ENCODE measurements at places on chromosomes 4 and X.

GRCh38 chr4:186726426-186727168, 2.9 kb upstream of the FAT1 start:
- peak; percentile 92 for DNase-seq

DNA sequence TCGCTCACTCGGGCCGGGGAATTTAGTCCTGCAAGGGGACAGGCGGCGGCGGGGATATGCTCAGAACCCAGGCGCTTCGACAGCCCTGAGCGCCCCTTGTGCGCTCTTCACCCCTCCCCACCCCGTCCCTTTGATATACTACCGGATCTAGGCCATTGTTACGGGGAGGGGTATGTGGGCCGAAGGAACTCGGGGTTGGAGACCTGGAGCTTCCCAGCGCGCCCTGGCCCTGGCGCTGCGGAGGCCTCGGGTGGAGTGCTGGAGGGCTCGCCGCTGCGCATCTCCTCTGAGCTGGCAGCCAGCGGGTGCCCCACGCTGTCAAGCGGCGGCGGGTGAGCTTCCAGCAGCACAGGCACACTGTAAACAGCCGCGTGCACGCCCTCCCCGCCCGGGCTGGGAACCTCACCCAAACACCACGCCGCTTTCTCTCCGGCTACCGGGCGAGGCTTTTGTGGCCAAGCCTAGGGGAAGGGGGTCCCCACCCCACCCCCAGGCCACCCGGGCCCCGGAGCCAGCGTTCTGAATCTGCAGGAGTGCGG, 54.5 kb upstream of the BCOR start:
- no peak for DNase-seq

GRCh38 chr4:114386637-114387233, 211.9 kb upstream of the UGT8 start:
- DNase-seq, result peak; percentile 50

DNA sequence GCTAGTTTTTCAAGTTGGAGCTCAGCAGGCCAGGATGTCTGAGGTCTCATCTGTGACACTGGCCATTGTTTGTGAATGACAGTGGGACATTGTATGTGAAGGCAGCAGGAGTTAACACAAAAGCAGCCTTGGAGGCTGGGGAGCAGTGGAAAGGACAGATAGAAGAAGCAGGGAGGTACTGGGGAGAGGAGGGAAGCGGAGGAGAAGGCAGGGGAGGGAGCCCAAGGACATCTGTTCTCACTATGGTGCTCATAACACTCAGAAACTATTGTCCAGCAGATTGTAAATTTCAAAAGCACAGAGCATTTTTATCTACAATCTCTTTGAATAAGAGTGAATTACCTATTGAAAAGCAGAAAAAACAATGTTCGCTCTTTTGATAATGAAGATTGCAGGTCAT, 253.6 kb upstream of the DIPK2B start:
- DNase-seq, result no peak

- DNase-seq, result no peak
These were observed 7.0 kb downstream of the KDR start for GRCh38 chr4:55118397-55118796.

DNA sequence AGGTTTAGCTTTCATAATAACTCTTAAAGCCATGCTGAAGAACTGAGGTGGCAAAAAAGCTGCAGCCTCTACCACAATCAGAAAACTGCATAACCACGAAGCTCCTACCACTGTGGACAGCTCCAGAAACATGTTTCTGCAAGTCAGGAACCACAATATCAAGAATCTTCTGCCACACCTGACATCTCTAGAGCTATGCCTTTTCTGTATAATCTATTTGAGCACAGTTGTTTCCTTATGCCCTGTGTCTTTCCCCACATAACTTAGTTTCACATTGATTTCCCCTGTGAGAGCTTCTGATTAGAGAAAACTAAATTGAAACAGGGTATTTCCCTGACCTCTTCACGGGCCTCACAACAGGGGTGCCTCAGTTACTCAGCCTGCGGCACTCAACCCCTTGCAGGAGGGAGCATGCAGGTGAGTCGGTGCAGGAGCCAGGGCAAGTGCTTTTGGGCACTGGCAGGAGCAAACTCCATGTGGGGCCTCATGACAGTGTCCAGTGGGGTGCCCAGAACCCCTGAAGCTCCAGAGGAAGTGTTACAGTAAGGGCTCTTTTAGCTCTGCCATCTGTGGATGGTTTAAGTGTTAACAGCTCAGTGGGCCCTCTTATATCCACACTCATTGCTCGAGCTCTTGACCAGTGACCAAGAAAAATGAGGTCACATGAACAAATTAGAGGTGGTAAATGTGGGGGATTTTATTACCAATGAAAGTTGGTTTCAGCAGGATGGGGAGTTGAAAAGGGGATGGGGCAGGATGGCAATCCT, 132.8 kb upstream of the BMP3 start:
- DNase-seq, result peak; percentile 59

GRCh38 chr4:78207951-78208350, 150.8 kb downstream of the FRAS1 start:
- no peak for DNase-seq

DNA sequence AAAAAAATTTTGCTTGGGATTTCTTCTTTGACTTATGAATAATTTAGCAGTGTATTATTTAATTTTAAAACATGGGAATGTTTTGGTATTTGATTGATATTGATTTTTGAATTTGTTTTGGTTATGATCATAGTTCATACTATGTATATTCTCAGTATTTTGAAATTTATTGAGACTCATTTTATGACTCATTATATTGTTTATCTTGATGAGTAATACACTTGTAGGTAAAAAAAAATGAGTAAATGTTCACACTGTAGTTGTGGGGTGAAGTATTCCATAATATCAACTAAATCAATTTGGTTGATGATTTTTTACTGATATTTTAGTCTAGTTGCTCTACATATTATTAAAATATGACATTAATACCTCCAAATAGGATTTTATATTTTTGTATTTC, 1142.2 kb downstream of the ADGRL3 start:
- peak; percentile 1 for DNase-seq

GRCh38 chrX:110746014-110746413, 49.6 kb downstream of the CHRDL1 start:
- no peak for DNase-seq

GRCh38 chr4:68476191-68476590, 28.9 kb downstream of the TMPRSS11E start:
- DNase-seq, result no peak

DNA sequence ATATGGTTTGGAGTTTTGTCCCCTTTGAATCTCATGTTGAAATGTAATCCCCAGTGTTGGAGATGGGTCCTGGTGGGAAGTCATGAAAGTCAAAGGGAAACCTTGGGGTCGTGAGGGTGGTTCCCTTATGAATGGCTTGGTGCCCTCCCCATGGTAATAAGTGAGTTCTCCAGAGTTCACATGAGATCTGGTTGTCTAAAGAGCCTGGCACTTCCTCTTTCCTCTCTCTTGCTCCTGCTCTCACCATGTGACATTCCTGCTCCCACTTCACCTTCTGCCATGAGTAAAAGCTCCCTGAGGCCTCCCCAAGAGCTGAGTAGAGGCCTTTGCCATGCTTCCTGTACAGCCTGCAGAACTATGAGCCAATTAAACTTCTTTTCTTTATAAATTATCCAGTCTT, 5.5 kb upstream of the IL15 start:
- DNase-seq, result no peak

DNA sequence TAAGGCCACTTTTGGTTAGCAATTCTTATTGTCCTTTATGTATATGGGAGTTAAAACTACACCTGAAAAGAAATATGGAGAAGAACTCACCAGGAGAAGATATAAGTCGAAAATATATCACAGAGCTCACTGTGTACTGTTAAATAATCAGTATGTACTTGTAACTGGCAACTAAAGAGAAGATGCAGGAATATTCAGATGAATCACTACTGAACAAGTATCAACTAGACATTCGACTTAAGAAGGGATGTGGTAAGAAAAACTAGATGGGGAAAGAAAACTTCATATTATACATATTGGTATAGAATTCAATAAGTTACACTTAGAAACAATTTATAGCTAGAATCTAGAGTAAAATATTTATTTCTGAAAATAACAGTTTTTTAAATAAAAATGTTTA, 230.0 kb downstream of the CAMK2D start:
- DNase-seq, result peak; percentile 85

- DNase-seq, result no peak
These were observed 11.4 kb downstream of the MAOB start for GRCh38 chrX:43870758-43871419.

DNA sequence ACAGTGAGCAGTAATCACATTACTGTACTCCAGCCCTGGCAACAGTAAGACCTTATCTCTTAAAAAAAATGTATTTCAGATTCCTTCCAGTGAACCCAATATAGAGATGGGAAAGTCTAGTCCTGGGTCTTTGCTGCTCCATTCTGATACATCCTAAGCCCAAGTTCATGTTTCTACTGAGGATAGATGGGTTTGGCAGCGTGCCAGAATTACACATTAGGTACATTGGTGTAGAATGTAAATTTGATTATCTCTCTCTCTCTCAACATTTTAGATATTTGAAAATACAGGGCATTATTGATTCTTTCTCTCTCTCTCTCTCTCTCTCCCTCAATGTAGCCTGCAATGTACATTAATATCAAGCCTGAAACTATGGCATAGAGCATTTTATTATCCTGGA, 43.5 kb upstream of the ZNF330 start:
- DNase-seq, result no peak

DNA sequence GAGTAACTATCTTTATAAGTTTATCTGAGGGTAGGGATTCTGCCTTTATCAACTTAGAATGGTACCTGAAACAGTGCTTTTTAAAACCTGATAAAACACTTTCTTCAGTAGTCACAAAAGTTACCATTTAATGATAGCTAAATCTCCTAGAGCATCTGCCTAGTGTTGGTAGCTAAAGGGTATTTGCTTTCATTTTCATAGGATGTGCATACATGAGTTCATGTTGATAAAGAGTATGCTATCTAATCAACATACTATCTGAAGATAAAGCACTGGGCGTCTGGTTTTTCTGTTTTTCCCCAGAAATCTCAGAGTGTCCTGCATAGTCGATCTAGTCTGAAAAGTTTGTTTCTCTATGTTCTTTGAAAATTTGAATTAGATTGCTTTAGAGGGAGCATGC, 75.1 kb downstream of the ADGRL3 start:
- DNase-seq, result no peak

GRCh38 chrX:63761639-63762038, 23.4 kb downstream of the ARHGEF9 start:
- peak; percentile 3 for DNase-seq

DNA sequence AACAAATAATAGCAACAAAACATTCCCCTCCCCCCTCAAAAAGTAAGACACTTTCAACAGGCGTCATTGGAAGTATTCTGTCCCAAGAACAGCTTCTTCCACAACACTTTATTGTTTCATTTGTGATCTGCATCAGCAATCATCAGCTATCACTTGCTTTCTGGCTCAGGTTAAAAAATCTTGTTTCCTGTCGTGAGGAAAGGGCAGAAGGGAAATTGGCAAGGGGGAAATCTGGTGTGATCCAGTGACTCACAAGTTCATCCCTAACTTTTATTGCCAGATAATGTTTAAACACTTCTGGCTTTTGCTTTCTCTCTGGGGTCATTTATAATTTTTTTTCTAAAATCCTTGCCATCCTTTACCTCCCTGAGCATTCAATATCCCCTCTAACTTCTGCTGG, 247.4 kb upstream of the GIMD1 start:
- DNase-seq, result no peak

GRCh38 chr4:139188648-139189416, 11.8 kb upstream of the ELF2 start:
- DNase-seq, result no peak

- no peak for DNase-seq
These were observed 96.5 kb upstream of the DHX15 start for GRCh38 chr4:24680746-24681448.

DNA sequence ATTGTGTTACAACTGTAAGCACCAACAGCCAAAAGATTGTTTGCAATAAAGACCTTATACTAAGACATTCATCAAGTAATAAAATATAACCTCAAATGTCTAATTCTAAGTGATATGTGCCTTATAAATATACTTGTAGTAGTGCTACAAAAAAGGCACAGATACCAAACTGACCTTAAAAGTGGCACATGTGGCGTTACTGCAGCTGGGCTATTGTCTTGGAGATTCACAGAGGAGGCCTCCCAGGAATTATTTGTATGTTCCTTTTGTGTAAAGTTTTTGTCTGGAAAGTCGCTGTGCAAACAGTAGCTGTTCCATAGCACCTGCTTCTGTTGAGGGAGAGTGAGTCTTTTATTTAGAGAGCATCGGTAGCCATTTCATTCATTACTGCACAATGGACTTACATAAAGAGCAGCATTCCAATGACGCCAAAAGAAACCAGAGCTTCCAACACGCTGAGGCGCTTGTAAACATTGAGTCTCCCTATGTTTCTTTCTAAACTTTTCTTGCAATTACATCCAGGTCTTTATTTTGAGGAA, 143.7 kb downstream of the RPA4 start:
- DNase-seq, result no peak

- no peak for DNase-seq
These were observed 397.6 kb upstream of the PITX2 start for GRCh38 chr4:111020476-111020875.

- DNase-seq, result no peak
These were observed 26.4 kb downstream of the GAK start for GRCh38 chr4:905485-906338.

GRCh38 chr4:37219242-37219641, 25.3 kb upstream of the NWD2 start:
- DNase-seq, result no peak

- DNase-seq, result no peak
These were observed 48.5 kb upstream of the MYOZ2 start for GRCh38 chr4:119087121-119087520.

- no peak for DNase-seq
These were observed 1.5 kb downstream of the FAM200B start for GRCh38 chr4:15683143-15683495.

GRCh38 chr4:55625835-55626234, 10.3 kb downstream of the NMU start:
- DNase-seq, result no peak

Data from epithelial cell of esophagus (primary cell).